ENCODE measurements at places on chromosomes 4 and X.

- no peak for DNase-seq
Measured at GRCh38 chrX:68647156-68647957, at the start of gene STARD8. TSS of gene STARD8 (plus strand) at chrX:68647666. CDS start at chrX:68647883, 217 bp downstream.

- no peak for DNase-seq
Measured at GRCh38 chrX:43840265-43840664, 42.0 kb downstream of the MAOB start.

- DNase-seq, result no peak
Measured at GRCh38 chr4:54402880-54403480, 173.9 kb downstream of the PDGFRA start.

DNA sequence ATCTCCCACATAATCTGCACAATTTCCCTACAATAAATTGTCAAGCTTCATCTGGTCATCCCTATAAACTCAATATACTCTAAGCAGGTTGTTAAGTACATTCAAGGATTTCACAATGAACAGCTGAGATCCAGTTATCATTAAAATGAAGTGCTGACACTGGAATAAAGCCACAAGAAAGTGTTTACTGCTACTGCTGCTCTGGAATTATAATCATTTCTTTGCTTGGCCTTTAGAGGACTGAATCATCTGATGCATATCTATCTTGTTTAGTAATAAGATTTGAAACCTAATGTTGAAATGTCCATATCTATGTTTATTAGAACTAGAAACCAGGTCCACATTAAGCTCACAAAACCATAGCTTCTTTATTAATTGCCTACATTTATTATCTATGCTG lies 338.6 kb upstream of the ZFP42 start:
- DNase-seq, result peak; percentile 62

DNA sequence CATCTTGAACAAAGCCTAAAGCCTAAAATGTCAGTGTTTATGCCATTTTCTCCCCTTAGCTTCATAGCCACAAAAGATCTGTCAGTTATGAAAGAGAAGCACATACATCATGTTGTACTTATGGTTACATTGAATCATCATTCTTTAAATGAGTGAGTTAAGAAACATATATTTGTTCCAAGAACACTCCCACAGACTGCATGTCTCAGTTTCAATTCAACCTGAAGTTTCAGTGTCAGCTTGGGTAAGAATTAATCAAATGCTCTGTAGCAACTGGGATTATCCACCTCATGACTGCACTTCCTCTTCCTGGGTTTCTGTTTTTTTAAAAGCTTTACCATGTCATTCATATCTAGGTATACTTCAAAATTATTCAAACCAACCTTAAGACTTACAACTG lies 3.9 kb upstream of the TMPRSS11B start:
- no peak for DNase-seq

- no peak for DNase-seq
Measured at GRCh38 chr4:157300701-157301100, 80.2 kb downstream of the GRIA2 start.

- DNase-seq, result no peak
Measured at GRCh38 chr4:92618968-92619367, 315.2 kb downstream of the GRID2 start.

DNA sequence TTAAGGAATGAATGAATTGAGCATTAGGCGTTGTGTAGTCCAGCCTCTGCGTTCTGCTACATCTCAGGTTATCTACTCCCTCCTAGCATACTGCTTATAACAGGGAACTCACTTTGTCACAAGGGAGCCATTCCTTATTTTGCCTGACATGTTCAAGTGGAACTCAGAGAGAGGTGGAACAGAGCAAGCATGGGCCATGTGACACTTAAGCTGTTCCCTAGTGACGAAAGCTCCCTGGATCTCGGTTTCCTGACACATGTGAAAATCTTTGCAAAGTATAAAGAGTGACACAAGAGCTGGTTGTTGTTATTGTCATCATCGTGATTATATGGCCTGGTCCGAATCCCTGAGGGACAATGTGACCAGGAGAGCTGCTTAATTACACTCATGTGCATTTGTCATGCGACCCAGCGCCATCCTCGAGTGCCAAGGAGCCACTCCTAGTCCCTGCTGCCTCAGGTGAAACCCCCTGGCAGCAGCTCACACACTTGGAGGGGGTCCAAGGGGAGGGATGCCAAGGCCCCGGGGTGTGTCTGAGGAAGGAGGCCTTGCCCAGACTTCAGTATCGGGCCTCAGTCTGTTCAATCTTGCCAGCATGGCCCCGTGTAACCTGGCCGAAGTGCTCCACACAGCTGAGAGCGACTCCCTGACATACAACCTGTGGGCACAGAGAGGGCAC lies 98.5 kb upstream of the MAP3K15 start:
- DNase-seq, result no peak

GRCh38 chrX:115330498-115331168 lies 41.1 kb downstream of the LUZP4 start:
- peak; percentile 46 for DNase-seq

DNA sequence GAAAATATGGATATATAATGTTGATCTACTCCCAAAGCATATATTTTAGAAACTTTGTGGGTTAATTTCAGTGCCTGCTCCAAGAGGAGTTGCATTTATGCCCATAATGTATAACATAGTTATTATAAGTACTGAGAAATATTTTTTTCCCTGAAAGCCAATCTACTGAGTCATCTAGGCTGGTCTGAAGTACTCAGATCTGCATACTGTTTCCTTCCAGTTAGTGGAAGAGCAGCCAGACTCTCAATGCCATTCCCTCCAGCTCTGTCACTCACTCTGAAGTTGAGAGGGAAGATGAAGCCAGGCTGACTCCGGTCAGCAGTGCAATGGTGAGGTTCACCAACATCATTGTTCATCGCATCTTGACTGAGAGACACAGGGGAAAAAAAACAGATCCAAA lies 505.1 kb downstream of the PPARGC1A start:
- no peak for DNase-seq

DNA sequence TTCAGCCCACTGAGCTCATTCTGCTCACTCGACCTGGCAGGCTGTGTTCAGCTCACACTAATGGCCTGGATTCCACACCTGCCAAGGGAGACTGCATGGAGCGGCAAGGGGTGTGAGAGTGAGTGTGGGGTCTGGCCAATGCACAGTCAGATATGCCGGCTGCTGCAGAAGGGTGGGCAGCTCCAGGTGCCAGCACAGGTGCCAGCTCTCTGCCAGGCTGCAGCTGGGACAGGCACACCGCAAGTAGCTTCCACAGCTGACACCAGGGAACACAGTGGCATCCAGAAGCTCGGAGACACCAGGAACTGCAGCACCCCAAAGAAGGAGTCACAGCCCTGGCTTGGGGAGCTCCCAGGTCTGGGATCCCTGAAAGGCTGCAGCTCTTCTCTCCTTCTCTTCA lies 83.7 kb downstream of the PRDM5 start:
- no peak for DNase-seq

DNA sequence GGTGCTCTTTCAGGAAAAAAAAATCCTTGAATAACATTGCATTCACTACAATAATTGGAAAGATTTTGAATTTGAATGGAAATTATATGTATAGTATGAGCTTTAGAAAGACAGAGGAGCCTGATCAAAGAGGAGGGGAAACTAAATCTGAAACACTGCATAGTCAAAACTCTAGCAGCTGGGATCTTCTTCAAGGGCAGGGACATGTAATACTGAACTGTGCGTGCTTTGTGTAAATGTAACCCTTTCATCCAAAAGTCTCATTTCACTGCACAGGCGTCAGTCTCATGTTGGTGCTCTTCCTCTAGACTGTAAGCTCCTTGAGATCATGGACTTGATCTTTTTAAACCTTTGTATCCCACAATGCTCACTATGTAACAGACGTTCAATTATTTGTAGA lies 212.0 kb upstream of the JADE1 start:
- DNase-seq, result no peak

DNA sequence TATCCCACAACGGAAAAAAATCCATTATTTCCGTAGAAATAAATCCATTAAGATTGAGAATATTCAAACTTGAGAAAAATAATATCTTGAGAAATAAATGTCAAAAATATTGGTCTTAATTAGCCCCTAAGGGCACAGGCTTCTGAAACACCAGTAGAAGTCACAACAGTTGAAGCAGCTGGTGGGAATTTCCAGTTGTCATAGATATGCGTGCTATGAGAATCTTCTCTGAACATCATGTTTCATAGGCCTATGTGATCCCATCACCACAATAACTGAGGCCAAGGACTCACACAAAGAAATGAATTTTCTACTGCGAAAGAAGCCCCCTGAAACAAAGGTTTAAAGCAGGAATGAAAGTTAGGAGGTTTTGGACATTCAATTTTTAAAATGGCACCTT lies 292.0 kb downstream of the DTHD1 start:
- DNase-seq, result no peak

GRCh38 chrX:153649178-153649914 lies 2.3 kb downstream of the DUSP9 start:
- no peak for DNase-seq

DNA sequence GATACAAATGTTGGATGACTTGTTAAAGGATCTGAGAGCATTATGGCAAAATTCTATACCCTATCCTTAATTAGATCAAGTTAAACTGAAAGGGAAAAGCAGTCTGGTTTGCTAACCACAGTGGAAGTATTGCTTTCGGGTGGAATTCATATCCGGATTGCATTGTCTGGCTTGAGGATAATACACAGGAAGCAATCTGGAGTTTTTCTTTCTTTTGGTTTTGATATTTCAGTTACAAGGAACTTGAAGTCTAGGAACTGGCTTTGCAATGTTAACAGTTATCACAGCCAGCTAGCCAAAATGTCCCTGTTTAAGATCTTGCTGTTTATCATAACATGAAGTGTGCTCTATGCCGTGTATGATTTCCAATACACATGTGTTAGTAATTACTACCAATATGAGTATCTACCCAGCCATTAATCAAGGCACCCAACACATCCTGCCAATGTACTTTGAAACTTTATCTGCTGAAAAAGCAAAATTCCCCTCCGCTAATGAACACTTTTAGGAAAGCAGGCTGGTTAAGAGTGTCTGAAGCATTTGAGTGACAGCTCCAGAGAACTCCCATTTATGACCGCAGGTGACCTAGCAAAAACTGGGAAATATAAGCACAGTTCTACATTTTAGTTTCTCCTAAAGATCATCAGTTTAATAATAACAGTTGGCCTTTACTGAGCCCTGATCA lies 146.4 kb downstream of the PALLD start:
- DNase-seq, result no peak

DNA sequence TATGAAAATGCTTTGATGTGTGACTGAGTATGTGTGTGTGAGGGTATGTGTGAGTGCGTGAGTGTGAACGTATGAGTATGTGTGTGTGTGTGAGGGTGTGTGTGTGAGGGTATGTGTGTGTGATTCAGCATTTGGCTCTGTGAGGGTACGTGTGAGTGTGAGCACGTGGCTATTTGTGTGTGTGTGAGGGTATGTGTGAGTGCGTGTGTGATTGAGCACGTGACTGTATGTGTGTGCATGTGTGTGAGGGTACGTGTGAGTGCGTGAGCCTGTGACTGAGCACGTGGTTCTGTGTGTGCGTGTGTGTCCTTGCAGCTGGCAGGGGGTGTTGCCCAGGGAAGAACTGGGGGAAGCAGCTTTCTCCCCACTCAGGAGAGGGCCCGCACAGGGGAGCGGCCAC lies 16.1 kb upstream of the PPP2R3B start:
- DNase-seq, result no peak

DNA sequence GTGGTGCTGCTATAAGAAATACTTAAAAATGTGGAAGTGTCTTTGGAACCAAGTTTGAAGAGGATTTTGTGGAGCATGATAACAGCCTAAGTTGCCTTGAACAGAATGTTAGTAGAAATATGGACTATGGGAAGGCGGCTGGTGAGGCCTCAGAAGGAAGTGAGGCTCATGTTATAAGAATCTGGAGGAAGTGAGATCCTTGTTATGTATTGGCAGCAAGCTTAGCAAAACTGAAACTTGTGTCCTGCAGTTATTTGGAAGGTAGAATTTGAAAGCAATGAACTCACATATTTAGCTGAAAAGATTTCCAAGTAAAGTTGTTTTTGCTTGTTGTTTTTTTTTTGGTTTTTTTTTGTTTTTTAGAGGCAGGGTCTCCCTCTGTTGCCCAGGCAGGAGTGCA lies 13.6 kb upstream of the MED14 start:
- no peak for DNase-seq

- DNase-seq, result no peak
Measured at GRCh38 chr4:175068266-175068665, 150.1 kb downstream of the ADAM29 start.

DNA sequence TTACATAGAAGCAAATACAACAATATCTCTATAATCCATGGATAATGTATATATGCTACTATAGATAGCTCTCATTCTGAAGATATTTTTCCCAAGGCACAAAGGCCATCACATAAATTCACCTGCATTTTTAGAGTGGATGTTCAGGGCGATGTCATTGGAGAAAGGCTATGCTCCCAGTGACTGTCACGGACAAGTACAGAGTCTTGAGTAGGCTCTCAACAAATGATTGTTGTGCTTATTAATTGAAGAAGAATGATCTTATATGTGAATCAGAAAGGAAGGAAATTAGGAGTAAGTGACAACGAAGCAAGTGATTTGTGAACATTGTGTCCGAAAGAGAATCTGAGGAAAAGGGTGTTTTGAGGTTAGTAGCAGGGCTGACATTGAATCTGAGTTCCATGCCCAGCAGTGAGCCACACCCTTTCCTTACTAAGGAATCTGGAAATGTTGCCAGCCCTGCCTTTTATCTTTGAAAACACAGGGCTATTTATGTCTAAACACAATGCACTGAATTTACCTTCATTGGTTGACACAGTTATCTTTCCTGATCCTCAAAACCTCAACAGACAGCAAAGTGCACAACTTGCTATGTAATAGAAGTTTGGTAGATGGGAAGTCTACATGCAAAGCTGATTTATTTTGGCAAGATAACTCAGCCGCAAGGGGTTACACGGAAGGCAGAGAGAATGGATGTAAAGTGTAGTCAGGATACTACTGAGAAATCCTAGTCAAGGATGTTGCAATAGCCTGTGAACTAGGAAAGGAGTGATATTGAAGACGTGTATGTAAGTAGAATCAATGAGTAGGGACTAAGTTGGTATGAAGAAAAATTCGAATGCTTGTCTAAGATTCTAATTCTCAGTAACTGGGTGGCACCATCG lies 50.4 kb downstream of the SORBS2 start:
- no peak for DNase-seq

DNA sequence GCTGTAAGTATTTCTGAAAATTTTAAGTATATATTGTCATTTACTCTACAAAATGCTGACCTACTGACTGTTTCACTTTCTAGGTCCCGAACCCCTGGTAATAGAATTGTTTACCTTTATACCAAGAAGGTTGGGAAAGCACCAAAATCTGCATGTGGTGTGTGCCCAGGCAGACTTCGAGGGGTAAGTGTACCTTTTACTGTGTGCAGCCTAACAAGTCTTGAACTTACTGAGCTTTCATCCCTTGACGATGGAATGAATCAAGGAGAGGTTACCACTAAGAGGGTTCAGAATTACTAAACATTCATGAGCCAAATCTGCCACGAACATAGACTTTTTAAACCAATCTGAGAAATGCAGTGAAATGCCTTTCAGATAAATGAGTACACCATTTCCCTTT lies 1.6 kb downstream of the RPL34 start:
- DNase-seq, result no peak

DNA sequence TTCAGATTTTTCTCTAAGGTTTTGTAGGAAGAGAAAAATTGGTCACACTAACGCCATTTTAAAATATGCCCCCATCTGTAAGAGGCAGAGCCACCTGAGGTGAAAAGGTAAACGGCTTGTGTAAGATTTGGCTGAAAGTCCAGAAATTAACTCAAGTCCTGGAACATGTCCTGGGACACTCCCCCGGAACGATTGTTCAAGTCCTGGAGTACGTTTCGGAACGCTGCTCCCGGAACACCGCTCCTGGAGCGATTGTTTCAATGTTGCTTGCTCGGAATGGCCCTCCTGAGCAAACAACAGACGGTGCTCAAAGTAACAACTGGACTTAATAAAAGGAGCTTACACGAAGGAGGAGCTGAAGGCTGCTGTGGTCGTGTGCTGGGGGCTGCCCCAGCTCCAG lies 796.5 kb upstream of the SLIT2 start:
- DNase-seq, result no peak
